NCI-H187 treated with DMSO at 0.1 percent for 48 hours (cell line): ENCODE measurements at places on chromosomes 6 and 20.

- no peak for DNase-seq
Measured at GRCh38 chr20:37413379-37413778, 67.4 kb downstream of the SRC start.

DNA sequence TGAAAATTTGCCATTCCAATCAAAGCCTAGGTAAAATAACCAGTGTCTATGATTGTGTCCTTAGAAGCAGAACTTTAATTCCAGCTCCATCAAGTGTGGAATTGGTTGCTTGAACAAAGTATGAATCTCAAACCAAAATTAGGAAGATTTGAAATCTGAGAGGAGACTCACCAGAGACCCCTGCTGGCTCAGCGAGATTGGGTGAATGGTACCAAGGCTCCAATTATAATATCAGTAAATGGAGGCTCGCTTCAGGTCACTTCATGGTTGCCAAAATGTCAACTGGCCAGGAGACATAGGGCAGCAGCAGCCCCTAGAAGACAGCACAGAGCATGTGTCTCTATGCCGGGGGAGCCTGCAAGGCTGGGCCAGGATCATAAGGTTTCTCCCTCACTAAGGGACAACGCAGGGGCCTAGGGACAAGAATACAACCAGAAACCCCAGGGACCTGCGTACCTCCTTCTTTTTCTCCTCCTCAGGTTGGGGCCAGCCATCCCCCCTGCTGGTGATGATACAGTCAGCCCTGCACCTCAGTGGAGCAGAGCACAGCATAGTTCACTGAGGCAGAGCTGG, 14.0 kb downstream of the RBL1 start:
- DNase-seq: no peak

GRCh38 chr6:164063346-164063745, 648.8 kb downstream of the QKI start:
- no peak for DNase-seq

- no peak for DNase-seq
Measured at GRCh38 chr6:14401246-14401645, 283.7 kb downstream of the CD83 start.

DNA sequence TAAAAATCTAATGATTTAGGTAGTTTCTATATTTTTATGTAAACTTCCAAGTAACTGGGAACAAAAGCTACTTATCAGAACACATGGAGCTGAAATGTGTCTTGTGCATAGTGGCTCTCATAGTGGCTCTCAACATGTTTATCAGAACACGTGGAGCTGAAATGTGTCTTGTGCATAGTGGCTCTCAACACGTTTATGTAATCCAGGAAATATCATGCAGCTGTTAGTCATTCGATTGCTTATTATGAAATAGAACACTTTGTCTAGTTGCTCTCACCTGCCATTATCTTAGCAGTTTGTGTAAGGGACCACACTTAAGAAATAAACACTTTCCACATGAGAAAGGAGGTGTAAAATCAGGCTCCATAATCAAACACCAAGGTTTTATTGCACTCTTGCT, 119.2 kb upstream of the ASCC3 start:
- DNase-seq: no peak

GRCh38 chr6:151101816-151102694, 137.7 kb upstream of the AKAP12 start:
- no peak for DNase-seq

DNA sequence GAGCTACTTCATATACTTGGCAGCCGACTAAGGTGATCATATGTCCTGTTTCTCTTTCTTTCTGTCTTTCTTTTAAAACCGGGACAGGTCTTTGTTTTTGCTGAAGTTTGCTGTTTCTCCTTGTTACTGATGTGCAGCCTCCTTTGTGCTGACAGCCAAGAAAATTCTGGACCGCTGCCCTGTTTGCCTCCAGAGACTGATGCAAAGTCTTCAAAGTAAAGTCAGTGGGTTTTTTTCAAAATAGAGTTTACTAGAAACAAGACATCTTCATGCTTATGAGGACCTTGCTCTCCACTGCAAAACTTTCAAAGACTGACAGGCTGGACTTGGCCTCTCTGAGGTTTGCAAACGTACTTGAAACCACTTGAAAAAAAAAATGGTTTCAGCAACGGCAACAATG, 510.5 kb upstream of the MAP3K7 start:
- no peak for DNase-seq

DNA sequence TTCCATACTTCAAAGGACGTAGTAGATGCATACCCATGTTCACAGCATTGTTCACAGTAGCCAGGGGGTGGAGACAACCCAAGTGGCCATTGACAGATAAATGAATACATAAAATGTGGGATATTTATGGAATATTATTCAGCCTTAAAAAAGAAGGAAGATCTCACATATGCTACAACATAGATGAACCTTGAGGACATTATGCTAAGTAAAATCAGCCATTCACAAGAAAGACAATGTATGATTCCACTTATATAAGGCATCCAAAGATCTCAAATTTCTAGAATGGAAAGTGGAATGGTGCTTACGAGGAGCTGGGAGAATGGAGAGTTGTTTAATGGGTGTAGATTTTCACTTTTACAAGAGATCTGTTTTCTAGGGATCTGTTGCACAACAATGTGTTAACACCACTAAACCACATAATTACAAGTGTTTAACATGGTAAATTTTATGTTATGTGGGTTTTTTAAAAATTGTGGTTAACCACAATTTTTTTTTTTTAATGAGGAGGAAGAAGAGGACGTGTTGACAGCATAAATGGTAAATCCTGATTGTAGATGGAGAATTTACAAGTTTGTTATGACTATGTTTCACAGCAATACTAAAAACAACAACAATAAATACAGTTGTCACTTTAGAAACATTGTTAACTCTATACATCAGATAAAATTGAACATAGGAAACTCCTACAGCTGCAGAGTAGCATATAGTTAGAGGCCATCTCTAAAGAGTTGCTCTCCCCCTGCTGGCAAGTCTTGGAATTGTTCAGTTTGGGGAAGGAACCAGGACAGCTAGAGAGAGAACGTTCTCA, 41.6 kb downstream of the CCN2 start:
- no peak for DNase-seq

DNA sequence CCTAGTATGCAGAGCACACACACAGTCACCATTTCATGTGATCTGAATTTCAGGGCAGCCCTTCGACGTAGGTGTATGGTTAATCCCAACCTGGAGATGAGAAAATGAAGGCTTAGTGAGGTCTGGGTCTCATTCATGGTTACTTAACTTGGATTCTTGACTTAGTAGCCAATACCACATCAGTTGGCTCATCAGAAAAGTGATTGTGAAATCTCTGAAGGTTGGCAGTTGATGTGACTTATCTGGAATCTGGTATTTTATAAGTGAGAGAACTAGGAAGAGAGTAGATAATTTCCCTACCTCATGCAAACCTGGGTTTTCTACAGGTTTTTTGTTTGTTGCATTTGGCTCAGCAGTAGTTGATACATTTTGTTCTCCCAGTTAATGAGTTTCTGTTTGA, 123.7 kb downstream of the CCDC170 start:
- no peak for DNase-seq

DNA sequence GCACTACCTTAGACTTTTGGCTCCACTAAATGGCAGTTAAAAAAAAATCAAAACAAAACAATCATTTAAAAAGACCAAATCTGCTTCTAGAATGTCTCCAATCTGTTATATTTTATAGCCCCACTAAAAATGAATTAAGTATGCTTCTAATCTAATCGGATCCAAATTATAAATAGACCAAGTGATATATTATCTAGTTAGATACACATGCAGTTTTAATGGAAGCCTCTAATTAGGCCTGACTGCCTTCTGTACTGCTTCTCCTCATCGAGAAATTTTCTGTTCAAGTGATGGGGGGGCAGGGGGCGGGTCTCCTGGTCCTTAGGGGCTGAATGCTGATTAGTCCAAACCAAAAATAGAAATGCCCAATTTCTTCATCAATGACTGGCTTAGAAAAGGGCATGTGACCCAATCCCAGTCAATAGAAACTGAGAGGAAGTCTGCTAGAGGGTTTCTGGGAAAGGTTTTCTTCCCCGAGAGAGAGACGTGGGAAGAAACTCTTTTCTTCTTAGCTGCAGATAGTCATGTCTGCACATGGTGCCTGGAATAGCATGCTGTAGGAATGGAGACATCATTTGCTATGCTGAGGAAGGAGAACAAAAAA, 6.9 kb downstream of the SESN1 start:
- DNase-seq: no peak

- DNase-seq: no peak
Measured at GRCh38 chr6:86412057-86412456, 525.3 kb upstream of the HTR1E start.

- no peak for DNase-seq
Measured at GRCh38 chr6:31497531-31498476, at the start of gene MICB. MICB (plus strand) TSS chr6:31498145; CDS start chr6:31498194, 49 bp downstream.

- no peak for DNase-seq
Measured at GRCh38 chr6:121884091-121884490, 448.6 kb downstream of the GJA1 start.

GRCh38 chr6:134722200-134722870, 227.6 kb downstream of the ALDH8A1 start:
- no peak for DNase-seq

- no peak for DNase-seq
Measured at GRCh38 chr20:19975436-19975799, 41.7 kb upstream of the NAA20 start.

DNA sequence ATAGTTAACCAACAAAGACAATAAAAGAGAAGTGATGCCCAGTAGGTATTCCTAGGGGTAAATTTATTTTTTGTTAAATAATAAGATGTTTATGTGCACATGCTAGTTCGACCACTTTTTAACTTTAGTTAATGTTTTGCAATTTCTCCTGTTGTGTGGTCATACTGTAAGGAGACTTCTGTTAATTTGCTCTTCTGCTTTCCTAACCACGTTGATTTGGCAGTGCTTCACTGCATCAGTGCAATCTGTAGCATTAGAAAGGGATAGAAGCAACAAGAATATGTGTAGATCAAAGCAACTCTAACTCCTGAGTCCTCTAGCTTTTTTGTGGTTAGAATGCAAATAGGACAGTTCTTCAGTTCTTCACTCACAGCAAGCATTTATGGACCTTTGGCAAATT, 13.9 kb downstream of the MYB start:
- DNase-seq: no peak

DNA sequence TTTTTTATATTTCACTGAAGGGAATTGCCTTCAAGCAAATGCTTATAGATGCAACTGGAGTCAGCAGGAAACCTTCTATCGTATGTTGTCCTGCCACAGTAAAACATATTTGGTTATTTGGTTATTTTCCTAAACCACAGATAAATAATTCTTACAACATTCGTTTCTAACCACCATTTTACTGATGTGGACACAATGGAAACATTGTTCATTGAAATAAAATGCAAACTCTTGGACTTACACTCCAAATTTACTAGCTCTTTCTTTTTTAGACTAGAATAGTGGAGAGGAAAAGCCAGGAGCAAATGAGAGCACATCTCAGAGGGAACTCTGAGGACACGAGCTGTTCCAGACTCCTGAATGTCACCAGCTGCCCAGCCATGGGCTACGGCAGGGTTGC, 114.8 kb downstream of the RPS12 start:
- no peak for DNase-seq

- DNase-seq: no peak
Measured at GRCh38 chr6:55819811-55820210, 55.6 kb downstream of the BMP5 start.

DNA sequence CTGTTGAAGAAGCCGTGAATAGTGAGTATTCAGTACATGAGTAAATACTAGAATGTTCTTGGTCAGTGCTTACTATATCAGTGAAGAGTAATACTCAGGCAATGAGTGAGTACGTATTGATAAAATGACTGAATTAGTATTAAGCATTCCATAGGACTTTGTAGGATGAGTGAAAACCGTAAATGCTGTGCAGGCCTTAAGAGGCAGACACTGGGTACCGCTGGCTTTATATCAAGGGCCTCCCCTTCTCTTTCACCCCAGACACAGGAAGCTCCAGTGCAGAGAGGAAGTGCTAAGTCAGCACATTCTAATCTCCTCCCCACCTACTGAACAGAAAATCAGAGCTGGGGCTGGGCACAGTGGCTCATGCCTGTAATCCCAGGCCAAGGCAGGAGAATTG, 24.2 kb downstream of the POFUT1 start:
- no peak for DNase-seq

DNA sequence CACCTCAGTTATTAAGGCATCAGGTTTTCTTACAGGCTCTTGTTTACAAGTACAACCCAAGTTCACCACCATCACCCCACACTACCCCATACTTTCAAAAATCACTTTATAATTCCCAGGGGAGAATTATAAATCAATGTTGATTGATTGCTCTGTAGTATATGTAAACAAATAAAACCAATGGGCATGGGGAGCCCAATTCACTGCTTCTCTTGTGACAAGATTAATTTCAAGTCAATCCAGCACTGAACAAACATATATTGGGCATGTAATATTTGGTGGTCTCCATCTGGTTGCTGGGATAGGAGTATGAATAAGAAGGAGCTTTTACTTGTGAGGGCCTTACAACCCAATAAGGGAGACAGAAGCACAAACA, 95.8 kb downstream of the CLVS2 start:
- DNase-seq: no peak

DNA sequence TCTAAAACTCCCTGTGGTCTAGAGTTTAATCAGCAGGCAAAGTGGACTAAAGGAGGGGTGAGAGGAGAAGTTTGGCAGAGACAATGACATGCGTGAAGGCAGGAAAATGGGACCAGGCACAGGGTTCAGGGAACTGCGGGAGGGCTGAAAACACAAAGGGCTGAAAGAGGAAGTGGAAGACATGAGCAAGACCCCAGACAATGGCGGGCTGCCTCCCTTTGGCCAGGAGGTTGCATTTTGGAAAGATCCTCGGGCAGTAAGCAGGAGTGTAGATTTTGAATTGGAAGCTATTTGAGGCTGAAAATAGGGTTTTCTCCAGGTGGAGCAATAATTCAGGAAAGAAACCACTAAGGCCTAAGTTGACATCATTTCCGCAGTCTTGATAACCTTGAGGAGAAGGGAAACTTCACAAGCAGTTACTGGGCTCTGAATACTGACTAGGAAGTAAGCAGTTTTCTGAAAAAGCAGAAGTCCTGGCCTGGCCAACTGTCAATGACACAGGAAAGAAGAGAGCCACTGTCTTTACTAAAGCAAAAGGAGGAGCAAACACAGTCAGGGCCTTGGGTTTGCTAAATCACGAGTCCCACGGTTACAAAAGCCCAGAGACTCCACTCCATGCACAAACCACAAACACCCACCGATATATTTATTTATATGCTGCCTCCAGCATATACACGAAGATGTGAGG, 3.4 kb downstream of the LY86 start:
- DNase-seq: no peak

- DNase-seq: no peak
Measured at GRCh38 chr6:126066053-126067048, 80.0 kb downstream of the TRMT11 start.

GRCh38 chr6:106074146-106074545, 12.0 kb upstream of the PRDM1 start:
- no peak for DNase-seq
